ENCODE measurements at places on chromosomes 7 and 10. TPM values are rescaled to one million over a fixed set of nuclear protein-coding genes. Genes with fewer than 3 reads are reported as not detected.

DNA sequence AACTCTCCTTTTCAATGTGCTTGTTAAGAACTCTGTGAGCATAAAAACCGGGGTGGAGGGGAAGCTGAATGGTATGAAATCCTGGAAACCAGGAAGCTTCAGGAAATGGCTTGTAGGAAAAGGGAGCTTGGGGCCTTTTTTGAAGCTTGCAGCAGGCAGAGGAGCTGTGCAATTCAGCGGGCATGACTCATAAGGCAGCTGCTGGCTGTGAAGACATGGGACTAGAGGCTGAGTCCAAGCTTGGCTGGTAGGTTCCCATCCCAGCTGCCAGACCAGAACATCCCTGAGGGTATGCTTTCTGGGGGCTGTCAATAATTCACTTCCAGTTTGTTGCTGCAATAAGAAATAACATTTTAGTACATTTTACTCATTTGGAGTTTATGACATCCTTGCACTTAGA, 36.8 kb upstream of the CDC14C start:
- DNase-seq, result no peak

DNA sequence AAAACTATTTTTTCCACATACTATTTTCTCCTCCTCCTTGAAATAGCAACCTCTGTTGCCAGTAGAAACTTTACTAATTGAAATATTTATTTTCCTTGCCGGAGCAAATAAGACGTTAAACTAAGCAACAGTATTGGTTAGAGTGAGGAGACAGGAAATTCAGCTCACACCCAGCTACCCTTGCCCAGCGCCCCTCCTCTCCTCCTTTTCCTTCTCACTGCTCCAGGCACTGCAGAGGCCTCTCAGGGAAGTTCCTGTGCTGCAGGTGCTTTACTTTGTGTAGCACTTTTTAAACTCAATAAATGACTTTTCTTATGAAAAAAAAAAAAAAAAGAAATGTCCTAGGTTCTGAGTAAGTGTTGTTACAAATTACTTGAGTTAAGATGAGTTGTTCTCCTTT, 134.0 kb downstream of the SEMA3E start:
- no peak for DNase-seq

- peak; percentile 84 for DNase-seq
Observed at GRCh38 chr10:576130-576465, 113.4 kb downstream of the DIP2C start.

GRCh38 chr7:120190109-120190508, 82.9 kb upstream of the KCND2 start:
- no peak for DNase-seq

DNA sequence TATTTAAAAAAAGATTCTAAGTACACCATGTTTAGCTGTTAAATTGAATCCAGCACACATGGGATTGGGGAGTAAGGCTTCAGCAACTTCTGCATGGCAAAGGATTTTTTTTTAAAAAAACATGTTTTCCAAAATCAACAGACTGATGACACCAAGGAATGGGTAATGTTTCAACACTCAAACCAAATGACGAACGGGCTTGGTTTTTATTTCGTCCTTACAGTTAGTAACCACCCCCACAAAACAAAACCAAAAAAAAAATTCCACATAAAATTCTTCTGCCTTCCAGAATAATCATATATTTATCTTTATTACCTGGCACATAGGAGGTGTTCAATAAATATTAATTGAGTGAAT, 45.7 kb downstream of the ICA1 start:
- DNase-seq, result no peak

- DNase-seq, result no peak
Observed at GRCh38 chr7:6284055-6284400, 11.6 kb upstream of the CYTH3 start.

GRCh38 chr10:63692220-63692896, 171.2 kb downstream of the REEP3 start:
- no peak for DNase-seq

DNA sequence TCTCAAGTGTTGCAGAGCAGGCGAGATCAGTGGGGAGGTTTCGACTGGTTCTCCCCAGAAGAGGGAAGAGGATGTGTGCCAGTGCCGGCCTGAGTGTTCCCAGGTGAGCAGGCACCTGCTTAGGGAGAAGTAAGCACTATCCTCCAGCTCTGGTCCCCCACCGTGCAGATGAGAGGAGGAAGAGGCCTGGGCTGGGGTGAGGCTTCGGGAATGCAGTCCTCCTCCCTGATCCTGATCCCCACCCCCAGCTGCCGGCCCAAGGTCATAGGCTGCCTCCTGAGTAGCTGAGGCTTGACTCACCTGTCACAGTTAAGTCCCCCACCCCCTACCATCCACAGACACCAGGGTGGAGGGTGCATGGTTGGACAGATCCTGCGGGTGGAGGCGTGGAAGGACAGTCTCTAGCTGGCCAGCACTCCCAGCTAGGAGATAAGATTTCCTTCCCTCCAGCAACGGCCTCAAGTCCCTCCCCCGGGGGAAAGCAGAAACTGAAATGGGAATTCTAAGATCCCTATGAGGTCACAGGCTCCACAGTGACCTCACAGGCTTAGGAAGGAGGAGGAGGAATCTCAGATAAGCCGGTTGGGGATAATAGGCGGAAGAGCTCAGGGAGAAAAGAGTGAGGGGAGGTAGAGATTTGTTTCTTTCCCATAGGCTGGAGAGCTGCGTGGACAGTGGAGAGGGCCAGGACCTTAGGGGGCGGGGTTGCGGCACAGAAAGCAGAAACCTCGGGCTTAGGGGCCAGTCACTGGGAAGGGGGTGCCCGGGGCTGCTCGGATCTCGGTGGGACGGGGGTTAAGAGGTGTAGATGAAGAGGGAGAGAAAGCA, 1.0 kb downstream of the LRCH4 start:
- peak; percentile 95 for DNase-seq

DNA sequence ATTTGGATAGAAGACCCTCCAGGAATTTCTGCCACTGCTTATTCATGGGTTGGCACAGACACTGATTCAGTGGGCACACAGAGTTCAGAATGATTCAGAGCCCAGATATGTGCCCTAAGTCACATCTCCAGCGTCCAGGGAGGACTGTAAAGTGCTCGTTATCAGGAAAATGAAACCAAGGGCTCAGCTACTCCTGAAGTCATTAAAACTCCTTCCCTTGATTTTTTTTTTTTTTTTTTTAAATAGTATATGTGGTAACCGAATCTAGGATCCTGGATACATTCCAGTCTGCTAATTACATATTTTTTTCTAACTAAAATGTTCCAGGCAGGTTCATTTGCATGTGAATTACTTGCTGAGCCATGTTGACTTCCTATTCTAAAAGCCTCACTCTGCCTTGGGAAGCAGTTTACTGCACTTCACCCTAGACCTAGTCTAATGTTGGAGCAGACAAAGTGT, 34.7 kb downstream of the MET start:
- no peak for DNase-seq

GRCh38 chr7:22733761-22734160, 6.8 kb downstream of the IL6 start:
- DNase-seq, result no peak

GRCh38 chr10:28721318-28721951, 44.1 kb downstream of the BAMBI start:
- no peak for DNase-seq

DNA sequence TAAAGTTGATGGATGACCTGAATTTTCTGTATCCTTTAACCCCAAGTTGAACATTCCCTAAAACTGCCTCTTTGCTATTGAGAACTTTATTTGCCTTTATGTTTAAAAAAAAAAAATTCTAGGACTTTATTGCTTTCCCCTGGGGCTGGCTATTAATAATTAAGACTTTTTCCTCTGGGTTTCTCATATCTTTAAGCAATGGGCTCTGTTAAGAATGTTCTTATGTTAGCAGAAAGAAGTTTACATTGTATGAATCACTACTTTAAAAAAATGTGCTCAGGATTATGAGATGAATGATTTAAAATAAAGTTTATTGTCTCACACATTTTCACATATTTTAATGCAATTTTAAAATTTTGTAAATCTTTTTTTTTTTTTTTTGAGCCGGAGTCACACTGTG, 19.5 kb downstream of the TAX1BP1 start:
- no peak for DNase-seq

GRCh38 chr10:84012831-84013458, 126.4 kb upstream of the GHITM start:
- no peak for DNase-seq

- no peak for DNase-seq
Observed at GRCh38 chr10:124043310-124044142, 49.9 kb downstream of the CHST15 start.

GRCh38 chr7:30175180-30175579, 40.4 kb downstream of the MTURN start:
- DNase-seq, result no peak

- no peak for DNase-seq
Observed at GRCh38 chr7:108088729-108089128, 41.4 kb downstream of the LAMB4 start.

DNA sequence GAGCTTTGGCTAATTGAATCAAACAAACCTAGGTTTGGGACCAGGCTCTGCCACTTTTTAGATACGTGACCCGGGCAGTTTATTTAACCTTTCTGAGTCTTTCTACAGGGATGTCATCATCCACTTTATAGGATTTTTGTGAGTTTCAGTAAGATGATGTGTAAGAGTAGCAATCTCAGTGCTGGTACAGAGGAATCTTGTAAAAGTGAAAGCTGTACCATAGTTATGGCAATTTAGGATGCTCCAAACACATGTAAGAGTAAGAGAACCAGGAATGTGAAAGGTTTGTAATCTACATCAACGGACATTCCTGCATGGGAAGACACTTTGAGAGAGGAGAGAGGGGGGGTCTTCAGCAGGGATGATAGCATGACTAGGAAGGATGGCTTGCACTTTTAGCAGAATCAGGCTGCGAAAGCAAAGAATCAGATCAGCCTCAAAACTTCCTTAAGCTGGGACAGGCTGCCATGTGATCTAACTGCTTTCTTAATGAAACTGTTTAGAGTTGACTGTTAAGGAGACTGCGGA, 968 bp downstream of the NOLC1 start:
- peak; percentile 87 for DNase-seq

DNA sequence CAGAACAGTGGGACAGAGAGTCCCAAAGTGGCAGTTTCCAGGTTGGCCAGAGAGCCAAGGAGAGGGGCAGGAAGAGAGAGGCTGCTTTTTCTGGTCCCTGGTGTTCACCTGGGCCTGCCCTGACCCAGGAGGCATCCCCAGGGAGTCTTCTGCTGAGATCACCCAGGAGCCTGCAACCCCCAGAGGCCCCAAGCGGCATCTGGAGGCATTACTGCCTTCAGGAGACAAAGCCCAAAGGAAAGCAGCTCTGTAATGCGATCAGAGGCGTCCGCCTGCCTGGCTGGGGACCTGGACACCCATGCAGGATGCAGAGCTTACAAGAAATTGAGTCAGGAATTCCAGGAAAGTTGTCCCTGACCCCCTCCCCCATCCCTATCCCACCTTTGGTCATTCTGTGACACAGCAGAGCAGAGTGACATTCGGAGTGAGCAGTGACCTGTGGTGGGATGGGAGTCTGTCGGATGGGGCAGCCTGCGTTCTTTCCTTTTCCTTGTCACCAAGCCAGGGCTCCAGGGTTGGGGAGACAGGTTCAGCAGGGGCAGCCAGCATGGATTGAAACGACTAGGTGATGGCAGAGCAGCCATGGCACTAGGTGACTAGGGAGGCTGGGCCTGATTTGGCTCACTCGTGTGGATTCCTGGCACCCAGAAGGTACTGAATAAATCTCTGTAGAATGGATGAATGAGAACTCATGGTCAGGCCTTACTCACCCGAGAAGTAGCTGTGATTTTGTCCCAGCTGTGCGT, 10.4 kb downstream of the UNC5B start:
- peak; percentile 91 for DNase-seq

DNA sequence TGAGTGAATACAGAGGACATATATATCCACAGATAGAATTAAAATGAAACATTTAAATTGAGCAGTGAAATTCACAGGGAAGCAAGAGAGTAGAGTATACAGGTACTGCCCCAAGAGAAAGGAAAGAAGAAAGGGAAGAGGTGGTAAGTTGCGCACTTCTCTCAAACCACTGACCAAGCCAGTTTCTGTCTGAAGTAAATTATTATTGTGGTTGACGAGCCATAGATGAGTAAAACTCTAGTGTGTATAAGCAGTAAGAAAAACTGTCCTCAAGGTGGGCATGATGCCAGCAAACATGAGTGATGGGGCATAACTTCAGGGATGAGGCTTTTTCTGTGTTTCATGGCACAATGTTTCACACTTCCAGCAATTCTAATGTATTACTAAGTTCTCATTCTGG, 4.4 kb upstream of the BET1 start:
- peak; percentile 56 for DNase-seq

DNA sequence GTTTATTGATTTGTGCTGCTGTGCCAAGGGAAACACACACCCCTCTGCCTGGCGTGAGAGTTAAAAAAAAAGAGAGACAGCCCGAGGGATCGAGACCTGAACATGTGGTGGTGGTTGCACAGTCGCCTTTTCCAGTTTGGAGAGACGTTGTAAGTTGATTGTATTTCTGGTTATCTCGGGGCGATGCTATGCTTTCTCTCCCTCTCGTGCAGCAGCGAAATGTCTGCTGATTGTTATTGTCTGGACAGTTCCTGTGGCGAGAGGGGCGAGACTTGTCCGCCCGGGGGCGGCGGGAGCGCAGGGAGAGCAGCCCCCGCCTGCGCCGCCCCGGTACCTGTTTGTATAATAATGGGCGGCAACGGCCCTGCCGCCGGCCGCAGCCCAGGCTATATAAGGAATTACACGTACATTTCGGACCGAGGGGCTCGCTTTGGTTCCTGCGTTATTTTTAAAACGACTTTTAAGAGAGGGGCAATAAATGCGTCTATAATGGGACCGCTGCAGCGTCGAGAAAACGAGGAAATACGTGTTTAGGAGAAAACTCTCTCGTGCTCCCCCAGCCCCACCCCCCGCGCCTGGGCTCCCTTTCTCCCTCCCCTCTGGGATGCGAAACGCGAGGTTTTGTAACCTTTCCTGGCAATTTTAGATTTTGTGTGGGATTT, 1.7 kb downstream of the ZEB1 start:
- peak; percentile 85 for DNase-seq

DNA sequence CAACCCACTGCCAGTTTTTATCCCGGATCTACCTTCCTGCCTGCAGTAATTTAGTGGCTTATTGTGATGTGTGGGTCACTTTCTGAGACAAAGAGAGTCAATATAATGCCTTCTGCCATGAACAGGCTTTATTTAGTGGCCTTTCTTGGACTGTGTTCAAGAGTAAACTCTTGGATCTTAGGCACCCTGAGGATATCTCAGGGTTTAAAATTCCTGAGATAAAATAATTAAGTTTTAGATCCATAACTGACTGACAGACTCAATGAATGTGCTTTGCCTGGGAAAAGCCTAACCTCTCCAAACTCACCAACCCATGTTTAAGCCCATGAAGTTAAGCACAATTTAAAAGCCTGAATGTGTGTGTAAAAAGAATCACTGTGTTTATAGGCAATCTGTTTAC, 564.3 kb downstream of the LRMDA start:
- no peak for DNase-seq

The LEP gene
- 0.36 TPM for total RNA-seq

The GPR37 gene
- 0.29 TPM for total RNA-seq

The FZD1 gene
- total RNA-seq, result 45.4 TPM

The HOXA7 gene
- 4.4 TPM for total RNA-seq

The SH2D4B gene
- total RNA-seq, result not detected

The SUN3 gene
- not detected for total RNA-seq

The EGFR gene
- total RNA-seq, result 104 TPM

The TRIM50 gene
- total RNA-seq, result not detected

The SMC3 gene
- 20.0 TPM for total RNA-seq

The SPDYE16 gene
- total RNA-seq, result 0.36 TPM

The GPC2 gene
- 1.4 TPM for total RNA-seq

The NEURL1 gene
- under 0.01 TPM for total RNA-seq
